IPS-NIHi11 (cell line): ENCODE measurements at places on chromosomes 2 and 18.
A peak's percentile ranks its signal among the peaks of the same experiment; 100 is the strongest.

DNA sequence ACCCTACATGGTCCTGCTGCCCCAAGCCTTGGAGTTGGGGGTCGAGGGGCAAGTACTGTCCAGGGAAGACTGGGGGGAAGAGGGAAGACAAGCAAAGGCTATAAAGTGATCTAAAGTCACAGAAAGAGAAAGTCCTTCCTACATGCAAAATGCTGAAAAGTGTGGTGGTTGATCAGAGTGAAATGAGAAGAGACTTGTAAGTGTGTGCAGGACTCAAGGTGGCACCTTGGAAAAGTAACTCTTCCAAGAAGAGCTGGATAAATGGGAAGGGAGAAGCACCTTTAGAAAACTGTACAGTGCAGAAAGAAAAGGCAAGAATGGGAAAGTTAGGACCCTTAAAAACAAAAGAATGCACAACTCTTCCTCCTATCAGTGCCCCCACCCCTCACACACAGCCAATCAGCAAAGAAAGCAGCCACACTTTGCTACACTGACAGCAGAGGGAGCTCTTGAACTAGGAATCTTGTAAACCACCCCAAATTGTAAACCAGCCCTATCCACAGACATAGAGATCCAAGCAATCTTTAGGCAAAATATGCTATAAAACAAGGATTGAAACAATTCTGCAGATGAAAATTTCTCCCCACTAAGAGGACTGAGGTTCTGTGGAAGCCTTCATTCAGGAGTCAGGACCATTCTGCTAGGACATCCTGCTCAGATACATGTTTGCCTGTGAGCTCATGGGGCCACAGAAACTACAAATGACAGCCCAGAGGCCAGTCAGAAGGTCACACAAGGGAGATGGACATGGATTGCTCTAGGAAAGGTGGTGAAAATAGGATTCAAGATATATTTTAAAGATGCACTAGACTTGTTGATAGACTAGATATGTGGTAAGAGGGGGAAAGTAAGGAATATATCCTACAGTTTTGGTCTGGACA lies 146.4 kb downstream of the FTCDNL1 start:
- peak; percentile 68 for DNase-seq

GRCh38 chr2:197011801-197012641 lies 85.5 kb upstream of the PGAP1 start:
- peak; percentile 56 for DNase-seq

DNA sequence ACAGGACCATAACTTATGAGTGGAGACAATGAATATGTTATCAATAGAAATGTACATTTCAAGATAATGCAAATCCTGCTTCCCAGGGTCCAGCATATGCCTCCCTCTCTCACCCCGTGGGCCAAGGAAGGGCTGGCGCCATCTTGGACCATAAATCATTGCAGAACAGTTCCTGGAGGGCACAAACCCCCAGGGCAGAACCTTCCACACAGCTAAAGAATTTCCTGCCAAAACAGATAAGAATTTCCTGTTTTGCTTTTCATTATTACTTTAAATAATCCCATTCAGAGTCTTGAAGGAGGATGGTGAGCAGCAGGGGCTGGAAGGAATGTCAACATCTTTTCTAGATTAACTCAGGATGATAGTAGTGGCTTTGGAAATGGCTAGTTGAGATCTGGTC lies 53.7 kb downstream of the EHD3 start:
- DNase-seq, result no peak

DNA sequence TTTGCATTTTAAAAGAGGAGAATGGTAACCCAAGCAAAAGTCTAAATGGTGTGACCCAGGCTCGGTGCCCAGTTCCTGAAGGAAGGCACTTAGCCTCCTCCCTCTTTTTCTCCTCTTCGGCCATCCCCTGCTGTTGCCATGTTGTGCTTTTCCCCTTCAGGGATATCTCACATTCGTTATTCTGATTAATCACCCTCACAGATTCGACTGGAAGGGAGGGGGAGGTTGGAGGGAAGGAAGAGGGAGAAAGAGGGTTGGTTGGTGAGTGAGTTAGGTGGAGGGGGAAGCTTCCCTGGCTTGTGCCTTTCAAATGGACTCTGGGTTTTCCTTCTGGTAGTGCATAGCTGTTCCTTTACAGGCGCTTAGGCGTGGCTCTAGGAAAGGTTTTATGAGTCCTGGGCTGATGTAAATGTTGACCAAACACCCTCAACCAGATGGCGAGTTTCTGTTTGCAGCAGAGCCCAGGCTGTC lies 39.0 kb upstream of the LYPD6B start:
- DNase-seq, result no peak

GRCh38 chr2:88170472-88170892 lies 336 bp downstream of the THNSL2 start:
- DNase-seq, result peak; percentile 69

- DNase-seq, result no peak
Measured at GRCh38 chr18:67778016-67778415, 261.5 kb upstream of the DSEL start.
